ENCODE measurements at places on chromosomes 16 and 17.

DNA sequence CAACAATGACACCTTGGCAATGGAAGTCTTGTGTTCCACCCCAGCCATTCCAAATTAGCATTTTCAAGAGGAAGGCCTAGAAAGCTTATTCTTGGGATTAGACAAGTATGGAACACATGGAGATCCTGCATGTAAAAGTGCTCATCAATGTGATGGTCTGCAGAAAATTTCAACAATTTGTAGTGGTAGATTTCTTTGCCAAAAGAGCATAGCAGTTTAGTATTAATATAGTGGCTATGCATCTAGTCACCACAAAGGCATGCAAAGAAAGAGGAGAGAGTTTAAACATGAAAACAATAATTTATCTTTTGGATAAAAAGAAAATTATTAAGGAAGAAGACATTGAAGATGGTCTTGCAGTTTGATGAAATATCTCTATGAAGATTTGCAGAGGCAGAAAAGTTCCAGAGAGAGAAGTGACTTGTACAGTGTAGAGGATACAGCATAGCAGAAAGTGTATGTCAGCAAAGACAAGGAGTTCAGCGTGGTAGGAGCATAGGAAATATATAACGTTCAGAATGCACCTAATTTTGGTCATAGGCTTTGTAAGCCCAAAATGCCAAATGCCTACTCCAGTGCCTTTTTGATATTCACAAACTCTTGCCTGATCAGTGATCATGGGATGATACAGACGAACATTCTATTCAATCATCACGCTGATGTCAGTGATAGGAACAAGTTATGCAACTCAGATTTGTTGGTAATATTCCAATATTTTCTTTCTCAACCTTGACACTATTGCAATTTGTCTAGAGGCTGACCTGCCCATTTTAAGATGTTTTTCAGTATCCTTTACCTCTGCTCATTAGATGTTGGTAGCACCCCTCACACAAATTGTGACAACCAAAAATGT, 727.9 kb upstream of the SOX9 start:
- no peak for DNase-seq

- no peak for DNase-seq
Measured at GRCh38 chr16:50802961-50803360, 61.1 kb downstream of the CYLD start.

DNA sequence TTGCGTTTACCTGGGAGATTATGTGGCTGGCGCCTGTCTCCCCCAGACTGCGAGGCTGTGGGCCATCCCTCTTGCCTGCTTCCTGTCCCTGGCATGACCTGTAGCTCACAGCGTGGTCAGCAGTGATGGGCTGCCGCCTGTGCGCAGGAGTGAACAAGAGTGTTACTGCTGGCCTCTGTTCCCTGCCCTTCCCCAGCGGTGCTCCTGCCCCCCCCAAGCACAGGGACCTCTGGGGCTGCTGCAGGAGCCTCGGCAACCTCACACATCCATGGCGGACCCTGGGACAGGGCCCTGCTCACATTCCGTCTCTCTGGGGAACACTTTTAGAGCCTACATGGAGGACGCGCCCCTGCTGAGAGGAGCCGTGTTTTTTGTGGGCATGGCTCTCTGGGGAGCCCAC, 10.6 kb downstream of the TSC2 start:
- no peak for DNase-seq

GRCh38 chr16:86545481-86545880, 9.6 kb downstream of the MTHFSD start:
- DNase-seq, result no peak

GRCh38 chr16:58828901-58829545, 94.9 kb upstream of the GOT2 start:
- DNase-seq, result no peak

- DNase-seq, result no peak
Measured at GRCh38 chr17:76079535-76079955, 563 bp downstream of the ZACN start.

GRCh38 chr17:42891539-42892152, 9.0 kb upstream of the G6PC1 start:
- DNase-seq, result no peak

- DNase-seq, result no peak
Measured at GRCh38 chr17:76208120-76208519, 32.2 kb downstream of the RNF157 start.

DNA sequence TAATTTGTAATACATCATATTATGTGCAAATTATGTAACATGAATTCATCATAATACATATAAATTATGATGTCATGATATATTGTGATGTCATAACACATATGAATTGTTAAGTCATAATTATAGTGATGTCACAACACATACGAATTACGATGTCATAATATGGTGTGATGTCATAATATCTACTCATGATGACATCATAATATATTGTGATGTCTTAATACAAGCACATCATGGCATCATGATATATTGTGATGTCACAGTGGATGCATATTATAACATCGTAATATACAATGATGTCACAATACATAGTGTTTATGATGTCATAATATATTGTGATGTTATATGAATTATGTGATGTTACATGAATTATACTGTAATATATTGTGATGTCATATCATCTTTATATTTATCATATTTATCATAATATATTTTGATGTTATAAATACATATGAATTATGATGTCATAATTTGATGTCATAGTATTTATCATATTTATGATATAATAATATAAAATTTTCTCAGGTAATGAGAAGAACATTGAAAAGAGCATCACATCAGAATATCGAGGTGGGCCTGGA, 1793.0 kb downstream of the TP53TG3F start:
- no peak for DNase-seq

DNA sequence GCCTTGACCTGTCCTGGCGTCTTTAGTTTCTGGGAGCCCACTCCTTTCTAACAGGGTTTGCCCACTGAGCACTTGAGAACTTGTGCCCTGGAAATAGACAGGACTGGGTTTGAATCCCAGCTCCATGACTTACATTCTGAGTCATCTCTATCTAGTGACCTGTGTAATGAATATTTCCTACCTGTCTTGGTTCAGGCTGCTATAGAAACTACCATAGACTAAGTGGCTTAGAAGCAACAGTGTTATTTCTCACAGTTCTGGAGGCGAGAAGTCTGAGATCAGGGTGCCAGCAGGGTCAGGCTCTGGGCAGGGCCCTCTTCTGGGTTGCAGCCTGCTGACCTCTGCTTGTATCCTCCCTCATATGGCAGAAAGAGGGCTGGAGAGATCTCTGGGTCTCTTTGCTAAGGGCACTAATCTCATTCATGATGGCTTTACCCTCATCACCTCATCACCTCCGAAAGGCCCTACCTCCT, 110.7 kb upstream of the DHX40 start:
- DNase-seq, result no peak
